H4 (cell line): ENCODE measurements at places on chromosomes 1 and 21. TPM values are rescaled to one million over a fixed set of nuclear protein-coding genes. Genes with fewer than 3 reads are reported as not detected.

CA6 gene
- not detected in 2 replicates for total RNA-seq

CRABP2 gene
- total RNA-seq: 0.95 and 3.8 TPM in 2 replicates

CLCA4 gene
- not detected in 2 replicates for total RNA-seq

S100A16 gene
- 25.1 and 35.9 TPM in 2 replicates for total RNA-seq

FMOD gene
- 0.10 TPM in 1 of 2 replicates, not detected in the other for total RNA-seq

MYOC gene
- not detected in 2 replicates for total RNA-seq

TOR1AIP2 gene
- 45.2 and 68.9 TPM in 2 replicates for total RNA-seq

F3 gene
- 42.6 and 43.3 TPM in 2 replicates for total RNA-seq

CTSE gene
- total RNA-seq: not detected in 2 replicates
